ENCODE measurements at places on chromosomes 3 and 15.

GRCh38 chr3:124963755-124964154, 29.2 kb upstream of the MUC13 start:
- DNase-seq: no peak

DNA sequence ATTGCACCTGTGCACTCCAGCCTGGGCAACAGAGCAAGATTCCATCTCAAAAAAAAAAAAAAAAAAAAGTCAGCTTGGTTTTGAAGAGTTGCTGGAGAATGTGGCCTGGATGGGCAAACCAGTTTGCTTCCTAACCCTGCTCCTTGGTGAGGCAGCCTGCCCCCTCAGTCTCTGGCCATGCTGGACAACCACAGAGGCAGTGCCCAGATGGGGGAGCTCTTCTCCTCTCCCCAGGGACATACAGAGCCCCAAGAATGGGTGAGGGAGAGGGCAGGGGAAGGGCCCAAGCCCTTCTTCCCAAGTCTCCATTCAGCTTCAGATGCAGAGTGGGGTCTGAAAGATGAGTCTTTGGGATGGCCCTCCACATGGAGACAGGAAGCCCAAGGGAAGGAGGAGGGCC, 27.9 kb downstream of the CD276 start:
- no peak for DNase-seq

DNA sequence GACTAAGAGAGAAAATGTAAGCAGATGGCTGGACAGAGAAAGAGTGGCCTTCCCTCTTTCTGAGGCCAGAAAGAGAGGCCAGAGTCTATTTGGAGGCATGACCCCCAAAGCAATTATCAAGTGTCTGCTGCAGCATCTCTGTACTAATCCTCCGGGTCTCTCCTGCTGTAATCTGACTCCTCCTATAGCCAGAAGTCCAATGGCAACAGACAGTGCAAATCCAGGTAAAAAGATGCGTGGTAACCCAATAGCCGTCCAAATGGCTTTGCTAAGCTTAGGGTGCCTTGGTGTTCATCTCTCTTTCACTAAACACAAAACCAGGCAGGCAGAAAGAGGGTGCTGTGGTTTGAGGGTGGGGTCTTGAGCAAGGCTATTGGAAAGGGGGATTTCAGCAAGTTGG, 91.6 kb downstream of the ADCY5 start:
- DNase-seq: peak; percentile 47

- no peak for DNase-seq
Observed at GRCh38 chr3:123764647-123765046, 119.5 kb downstream of the MYLK start.

GRCh38 chr3:41716471-41716870, 245.4 kb downstream of the ULK4 start:
- no peak for DNase-seq

DNA sequence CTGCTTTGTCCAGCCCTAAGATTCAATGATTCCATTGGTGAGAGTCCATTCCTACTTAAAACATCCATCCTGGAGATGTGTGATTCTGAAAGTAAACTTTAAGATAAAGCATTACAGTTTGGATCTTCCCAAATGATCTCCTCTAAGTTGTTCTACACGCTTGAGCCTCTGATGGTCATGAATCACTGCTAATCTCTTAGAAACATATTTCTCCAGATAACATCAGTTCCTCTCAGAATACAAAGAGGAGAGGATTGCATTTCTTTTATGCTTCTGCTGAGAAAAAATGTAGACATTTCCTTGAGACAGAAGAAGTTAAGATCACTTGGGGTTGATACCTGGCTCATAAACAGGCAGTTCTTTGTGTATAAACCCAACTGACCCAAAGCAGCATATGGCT, 281.2 kb upstream of the DPH6 start:
- no peak for DNase-seq

DNA sequence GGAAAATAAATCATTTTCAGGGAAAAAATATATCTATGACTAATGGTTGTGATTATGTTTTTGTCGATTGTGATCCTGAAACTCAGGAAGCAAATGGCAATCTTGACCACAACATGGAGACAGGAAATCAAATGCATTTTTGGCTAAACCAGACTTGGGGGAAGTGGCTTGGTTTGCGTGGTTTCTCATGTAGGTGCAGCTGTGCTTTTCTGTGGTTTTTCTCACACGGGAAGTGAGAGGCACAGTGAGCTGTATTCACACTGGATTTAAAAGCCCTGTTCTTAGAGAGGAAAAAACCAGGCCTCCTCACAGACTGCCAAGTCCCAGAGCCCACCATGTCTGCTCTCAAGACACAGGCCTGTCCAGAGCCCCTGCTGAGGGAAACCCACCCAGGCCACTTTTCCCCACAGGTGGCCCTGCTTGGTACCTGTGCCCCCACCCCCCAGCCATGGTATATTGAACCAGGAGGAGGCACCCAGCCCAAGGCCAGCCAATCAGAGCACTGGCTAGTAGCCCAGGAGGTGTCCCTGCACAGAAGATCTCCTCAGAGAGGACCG, 46.1 kb downstream of the BTD start:
- no peak for DNase-seq

GRCh38 chr15:39669661-39670060, 88.8 kb downstream of the THBS1 start:
- DNase-seq: no peak

- no peak for DNase-seq
Observed at GRCh38 chr3:186962445-186962844, 32.1 kb downstream of the ST6GAL1 start.

GRCh38 chr15:64037116-64037515, 9.2 kb downstream of the DAPK2 start:
- no peak for DNase-seq

GRCh38 chr3:71127844-71128243, 455.7 kb downstream of the FOXP1 start:
- DNase-seq: no peak

GRCh38 chr3:165754219-165755007, 82.8 kb downstream of the BCHE start:
- DNase-seq: no peak

DNA sequence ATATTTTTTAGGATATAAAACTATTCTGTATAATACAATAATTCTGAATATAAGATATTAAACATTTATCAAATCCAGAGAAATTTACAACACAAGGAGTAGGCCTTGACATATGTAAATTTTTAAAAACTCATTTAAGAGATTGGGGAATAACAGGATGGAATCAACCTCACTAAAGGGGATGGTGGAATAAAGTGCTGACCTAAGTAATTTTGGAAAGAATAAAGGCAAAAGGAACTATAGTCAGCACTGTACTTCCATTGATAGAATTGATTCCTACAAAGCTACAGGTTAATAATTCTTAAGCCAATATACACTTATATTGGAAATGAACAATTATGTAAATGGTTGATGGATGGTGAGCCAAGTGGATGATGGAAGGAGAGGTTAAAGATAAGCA, 549.3 kb downstream of the TBL1XR1 start:
- DNase-seq: no peak

- DNase-seq: no peak
Observed at GRCh38 chr15:45136378-45136764, 6.6 kb downstream of the DUOX1 start.

DNA sequence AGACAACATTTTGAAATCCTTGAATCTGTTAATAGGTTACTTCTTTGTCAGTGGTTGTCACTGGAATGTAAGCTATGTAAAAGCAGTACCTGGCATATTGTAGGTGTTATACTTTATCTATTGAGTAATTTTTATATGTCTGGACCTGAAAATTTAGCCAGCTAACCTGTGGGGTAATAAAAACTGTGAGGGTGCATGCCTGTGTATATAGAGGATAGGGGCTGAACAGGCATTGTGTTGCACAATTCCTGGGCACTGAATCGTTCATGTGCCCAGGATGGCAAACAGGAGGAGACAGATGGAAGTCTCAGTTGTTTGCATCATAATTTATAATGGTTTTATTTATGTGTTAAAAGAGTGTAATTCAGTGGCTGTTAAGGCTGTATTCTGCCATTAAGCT, 67.1 kb downstream of the ARMC8 start:
- no peak for DNase-seq

DNA sequence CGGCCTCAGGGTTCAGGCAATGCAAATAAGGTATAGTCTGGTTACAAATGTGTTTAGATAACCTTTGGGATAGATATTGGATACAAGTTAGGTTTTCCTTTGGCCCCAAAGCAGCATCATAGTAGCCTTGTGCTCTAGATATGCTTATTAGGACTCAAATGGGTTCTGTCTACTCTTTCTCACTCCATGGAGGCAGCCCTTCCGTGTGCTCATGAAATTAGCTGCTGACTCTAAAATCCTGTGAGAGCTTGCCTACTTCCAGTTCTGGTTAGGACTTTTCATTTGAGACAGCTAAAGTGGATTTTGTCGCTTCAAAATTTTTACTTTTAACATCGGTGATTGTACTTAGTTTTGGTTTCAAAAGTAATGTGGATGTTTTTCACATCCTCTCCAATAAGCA, 1.6 kb downstream of the CDV3 start:
- no peak for DNase-seq

- DNase-seq: no peak
Observed at GRCh38 chr3:155391551-155391958, 98.1 kb upstream of the STRIT1 start.

- no peak for DNase-seq
Observed at GRCh38 chr3:141894524-141895176, 18.2 kb downstream of the ATP1B3 start.

DNA sequence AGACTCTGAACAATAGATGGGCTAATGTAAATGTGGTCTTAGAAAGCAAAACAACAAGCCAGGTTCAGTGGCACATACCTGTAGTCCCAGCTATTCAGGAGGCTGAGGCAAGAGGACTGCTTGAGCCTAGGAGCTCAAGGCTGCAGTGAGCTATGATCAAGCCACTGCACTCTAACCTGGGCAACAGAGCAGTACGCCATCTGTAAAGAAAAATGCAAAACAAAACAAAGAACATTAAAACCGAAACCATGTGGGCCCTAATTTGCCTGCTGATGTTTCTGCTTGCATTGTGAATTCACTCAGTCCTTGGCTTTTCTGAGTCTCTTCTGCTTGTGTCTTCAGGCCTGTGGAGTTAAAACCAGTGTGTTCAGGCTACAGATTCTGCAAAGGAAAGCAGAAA, 56.7 kb downstream of the CCNL1 start:
- no peak for DNase-seq

GRCh38 chr3:52721730-52722008, 15.8 kb downstream of the SPCS1 start:
- no peak for DNase-seq

DNA sequence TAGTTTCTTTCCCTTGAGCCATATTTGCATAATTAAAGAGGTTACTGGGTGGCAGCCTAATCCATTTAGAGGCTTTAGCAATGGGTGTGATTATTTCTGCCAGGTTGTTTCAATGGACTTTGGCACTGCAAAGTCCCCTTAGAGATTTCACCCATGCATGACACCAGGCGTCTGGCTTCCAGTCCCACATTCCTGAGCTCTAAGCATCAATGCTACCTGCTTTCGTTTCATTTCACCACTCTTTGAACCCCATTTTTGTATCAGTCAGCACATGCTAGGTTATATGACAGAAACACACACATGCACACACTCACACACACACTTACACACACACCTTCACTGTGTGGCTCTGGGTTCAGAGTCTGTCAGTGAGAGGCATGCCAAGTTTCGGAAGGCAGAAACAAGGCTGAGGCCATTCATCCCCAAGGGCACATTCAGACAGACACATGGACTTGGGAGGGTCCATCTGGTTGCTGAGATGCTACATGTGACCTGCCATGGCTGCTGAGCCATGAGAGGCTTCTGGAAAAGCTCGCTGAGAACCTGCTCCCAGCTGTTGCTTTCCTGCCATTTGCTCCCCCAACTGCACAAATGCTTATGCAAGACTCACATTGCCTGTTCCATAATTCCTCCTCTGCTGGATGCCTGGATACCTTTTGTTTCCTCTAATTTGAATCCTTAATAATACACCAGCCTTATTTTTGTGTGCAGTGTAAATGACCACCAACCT, 354.1 kb downstream of the GABRG3 start:
- peak; percentile 25 for DNase-seq

DNA sequence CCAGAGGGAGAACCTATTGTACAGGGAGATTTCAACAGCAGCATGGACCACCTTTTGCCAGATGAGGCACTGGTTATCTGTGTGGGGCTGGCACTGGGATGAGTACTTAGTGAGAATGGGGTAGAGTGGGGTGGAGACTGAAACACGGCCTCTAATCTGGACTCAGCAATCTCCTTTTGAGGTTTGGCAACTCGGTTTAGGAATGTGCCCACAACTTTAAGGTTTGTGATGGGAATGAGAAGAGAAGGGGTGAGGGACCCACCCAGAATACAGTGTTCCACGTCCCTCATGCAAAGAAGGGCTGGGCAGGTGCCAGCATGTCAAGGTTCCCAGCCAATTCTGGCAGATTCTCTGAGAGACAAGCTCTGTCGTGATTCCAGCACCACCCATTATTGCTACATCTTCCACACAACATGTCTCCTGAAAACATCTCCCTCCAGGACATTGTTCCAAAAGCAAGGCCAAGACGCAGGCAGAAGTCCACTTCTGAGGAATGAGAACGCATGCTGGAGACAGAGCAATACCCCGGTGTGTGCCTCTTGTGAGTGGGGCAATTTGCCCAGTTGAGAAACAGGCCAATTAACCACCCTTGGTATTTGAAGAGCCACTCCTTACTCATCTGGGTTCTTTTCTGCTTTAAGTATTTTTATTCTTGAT, 37.5 kb upstream of the CCR4 start:
- DNase-seq: no peak

- no peak for DNase-seq
Observed at GRCh38 chr15:65041787-65042186, 3.4 kb upstream of the SLC51B start.

DNA sequence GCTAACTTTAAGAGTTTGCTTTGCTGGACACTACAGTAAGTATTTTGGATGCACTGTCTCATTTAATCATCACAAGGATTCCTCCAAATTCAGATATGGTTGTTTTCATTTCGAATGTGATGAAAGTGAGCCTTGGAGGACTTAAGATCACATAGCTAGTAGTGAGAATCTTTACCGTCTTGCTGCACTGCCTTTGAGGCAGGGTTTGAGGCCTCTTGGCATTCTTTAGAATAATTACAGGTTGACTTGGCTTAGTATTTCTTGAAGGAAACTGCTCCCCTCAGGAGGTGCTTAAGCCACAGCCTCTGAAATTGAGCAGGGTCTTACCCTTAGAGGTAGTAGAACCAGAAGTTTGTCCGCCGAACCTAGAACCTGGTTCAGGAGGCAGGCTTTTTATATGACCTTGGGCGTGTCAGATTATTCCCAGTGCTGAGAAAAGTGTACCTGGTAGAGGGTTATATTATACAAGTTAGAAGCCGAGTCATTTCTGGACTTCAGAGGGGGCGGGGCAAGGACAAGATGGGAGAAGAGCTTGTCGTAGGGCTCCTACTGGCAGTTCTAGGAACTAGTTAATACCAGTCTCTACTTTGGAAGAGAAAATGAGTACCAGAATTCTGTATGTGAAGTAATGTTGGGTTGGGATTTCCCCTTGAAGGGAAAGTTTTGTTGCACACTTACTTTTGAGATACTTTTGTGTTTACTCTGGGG, 1.1 kb downstream of the TFG start:
- DNase-seq: peak; percentile 15

DNA sequence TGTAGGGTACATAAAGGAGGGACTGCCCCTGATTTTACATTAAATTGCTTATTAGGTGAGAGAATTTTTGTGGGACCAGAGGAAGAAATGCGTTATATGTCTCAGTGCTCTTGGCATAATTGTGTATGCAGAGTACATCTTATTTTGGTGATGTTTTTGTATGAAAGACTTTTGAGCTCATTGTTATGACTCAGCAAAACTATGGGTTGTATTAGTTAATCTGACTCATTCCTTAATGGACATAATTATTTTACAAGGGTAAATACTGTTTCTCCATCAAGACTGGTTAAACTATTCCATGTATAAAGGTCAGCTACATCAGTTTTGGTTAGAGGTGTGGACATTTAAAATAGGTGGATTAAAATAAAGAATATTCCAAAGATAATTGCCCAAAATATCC, 156.8 kb downstream of the ALCAM start:
- DNase-seq: no peak

GRCh38 chr15:58454950-58455401, 23.2 kb downstream of the LIPC start:
- peak; percentile 50 for DNase-seq

Data from NCI-H146 (cell line).